CD14-positive monocyte (primary cell): ENCODE measurements at places on chromosomes 6 and 20. TPM values are rescaled to one million over a fixed set of nuclear protein-coding genes. Genes with fewer than 3 reads are reported as not detected.

GRCh38 chr6:40097590-40097989 is 163.3 kb upstream of the MOCS1 start:
- no peak for DNase-seq
- no peaks in the 10 kb centered on the region for H3K4me1 ChIP-seq
- no peaks in the 10 kb centered on the region for H3K27me3 ChIP-seq
- H3K4me3 ChIP-seq = no peak overlapping the region
- H3K27ac ChIP-seq = no peak overlapping the region

DNA sequence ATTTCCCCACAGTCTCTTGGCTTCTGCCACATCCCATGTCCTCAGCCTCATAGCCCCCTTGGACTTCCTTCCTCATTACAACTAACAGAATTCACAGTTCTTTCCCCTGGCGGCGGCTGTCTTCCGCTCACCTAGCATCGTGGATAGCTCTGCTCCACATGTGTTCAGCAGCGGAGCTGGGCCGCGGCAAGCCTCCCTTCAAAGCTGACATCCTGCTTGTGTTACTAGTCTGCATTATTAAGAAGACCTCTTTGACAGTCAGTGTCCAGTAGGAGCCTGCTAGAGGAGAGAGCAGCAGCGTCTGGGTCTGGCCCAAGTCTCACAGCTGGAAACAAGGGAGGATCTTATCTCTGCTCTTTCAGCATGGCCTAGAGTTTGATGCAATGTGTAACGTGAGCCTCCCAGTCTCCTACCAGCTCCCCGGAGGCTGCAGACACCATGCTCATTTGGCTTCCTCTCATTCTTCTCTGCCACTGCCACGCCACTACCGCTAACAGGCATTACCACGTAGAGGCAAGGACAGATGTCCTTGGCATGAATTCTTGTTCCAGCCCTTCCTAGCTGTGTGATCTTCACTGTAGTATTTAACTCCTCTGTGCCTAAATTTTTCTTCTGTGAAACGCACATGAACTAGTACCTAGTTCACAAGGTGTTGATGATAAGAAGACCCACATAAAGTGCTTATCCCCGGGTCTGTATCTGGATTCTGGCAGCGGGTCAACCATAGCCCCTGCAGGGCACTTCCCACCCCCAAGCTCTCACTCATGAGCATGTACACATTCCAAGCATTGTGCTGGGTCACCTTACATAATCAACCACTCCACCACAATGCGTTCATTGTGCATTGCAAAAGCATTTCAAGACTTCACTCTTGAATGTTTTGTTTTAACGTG is 107.1 kb upstream of the BACH2 start:
- no peak overlapping the region for H3K27ac ChIP-seq
- no peaks in the 10 kb centered on the region for H3K27me3 ChIP-seq
- DNase-seq = no peak

DNA sequence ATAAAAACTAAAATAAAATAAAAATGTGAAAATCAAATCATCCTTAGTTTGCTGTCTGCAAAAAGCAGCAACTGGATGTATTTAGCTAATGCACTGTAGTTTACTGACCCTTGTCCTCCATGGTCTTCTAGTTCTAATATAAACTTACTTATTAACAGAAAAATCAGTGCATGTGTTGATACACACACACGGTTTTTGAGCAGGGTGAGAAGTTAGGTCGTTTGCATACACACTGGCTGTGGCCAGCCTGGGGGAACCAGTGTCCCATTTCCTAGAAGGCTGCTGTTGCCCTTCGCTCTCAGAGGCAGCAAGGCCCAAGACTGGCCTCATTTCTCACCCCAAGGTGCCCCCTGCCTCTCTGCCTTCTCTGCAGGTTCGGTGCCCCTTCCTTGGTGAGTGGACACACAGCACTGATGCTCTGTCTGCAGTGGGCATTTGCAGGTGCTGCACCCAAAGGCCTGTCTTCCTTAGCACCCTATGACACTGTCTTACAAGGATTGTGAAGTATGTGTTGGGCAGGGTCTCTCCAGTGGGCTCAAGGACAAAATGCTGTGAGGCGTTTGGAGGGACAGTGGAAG is 168.5 kb downstream of the SCP2D1 start:
- H3K27me3 ChIP-seq = no peaks in the 10 kb centered on the region
- no peak for DNase-seq
- H3K27ac ChIP-seq = no peak overlapping the region
- no peak overlapping the region for H3K4me3 ChIP-seq
- H3K36me3 ChIP-seq = no peaks in the 10 kb centered on the region

DNA sequence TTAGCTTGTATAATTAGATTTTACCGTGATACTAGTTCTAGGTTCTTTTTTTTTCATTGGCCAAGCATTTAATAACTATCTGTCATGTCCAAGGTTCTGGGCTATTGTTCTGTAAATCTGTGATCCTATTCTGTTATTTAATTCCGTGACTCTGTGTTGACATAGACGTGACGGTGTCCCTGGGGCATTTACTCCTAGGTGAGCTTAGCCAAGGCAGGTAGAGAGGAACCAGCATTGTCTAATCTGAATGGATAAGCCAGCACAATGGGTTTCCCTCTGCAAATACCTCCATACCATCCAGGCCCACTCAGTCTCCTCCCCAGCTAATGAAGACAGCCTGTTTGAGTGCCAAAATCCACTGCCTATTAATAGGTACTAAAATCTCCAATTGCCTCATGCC is 8.9 kb upstream of the CDSN start:
- no peaks in the 10 kb centered on the region for H3K36me3 ChIP-seq
- no peaks in the 10 kb centered on the region for H3K4me1 ChIP-seq
- no peak for DNase-seq
- no peaks in the 10 kb centered on the region for H3K27me3 ChIP-seq
- H3K4me3 ChIP-seq = no peak overlapping the region
- H3K27ac ChIP-seq = no peak overlapping the region

DNA sequence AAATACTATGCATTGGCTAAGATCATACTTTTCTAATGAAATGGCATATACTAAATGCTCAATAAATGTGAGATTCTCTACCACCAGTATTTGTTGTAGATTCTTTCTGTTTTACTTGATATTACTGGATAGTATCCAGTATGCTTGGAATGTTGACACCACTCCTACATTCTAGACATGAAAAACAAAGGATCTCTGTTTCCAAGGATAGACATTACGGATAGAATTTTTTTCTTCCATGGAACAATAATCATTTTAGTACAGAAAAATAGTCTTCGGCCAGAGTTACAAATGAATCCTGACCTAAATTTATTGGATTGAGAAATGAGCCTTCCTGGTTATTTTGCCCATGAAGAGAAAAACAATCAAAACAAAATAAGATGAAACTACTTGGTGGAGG is 258.2 kb upstream of the NT5E start:
- no peaks in the 10 kb centered on the region for H3K27me3 ChIP-seq
- no peaks in the 10 kb centered on the region for H3K4me1 ChIP-seq
- no peak for DNase-seq
- H3K27ac ChIP-seq = no peak overlapping the region
- H3K36me3 ChIP-seq = no peaks in the 10 kb centered on the region

DNA sequence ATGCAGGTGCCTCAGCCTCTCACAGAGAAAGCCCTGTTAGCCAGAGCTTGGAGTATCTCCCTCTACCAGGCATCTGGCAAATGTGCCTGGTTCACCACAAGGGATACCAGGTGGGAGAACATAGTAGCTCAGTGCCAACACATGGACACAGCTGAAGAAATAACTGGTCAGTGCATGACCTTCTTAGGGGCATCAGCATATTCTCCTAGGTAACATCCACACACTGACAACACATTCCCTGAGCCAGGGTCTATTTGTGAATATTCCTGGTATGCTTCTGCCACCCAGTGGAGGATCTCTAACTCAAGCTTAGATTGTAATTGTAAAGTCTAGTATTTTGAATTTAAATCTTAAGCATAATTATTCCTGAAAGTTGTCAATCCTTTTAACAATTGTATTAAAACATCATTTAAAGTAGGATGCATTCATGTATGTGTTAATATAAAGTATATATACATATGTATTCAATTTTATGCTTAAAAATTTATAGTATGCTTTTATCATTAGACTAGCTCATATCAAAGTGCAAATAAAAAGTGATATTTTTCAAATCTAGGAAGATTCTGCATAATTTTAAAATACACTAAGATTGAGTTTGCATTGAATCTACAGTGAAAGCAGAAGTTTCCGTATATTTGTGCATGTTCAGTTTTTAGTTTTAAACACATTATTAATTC is 45.3 kb upstream of the COL21A1 start:
- no peaks in the 10 kb centered on the region for H3K36me3 ChIP-seq
- no peaks in the 10 kb centered on the region for H3K4me1 ChIP-seq
- no peak overlapping the region for H3K4me3 ChIP-seq
- H3K27me3 ChIP-seq = no peaks in the 10 kb centered on the region
- no peak overlapping the region for H3K27ac ChIP-seq

DNA sequence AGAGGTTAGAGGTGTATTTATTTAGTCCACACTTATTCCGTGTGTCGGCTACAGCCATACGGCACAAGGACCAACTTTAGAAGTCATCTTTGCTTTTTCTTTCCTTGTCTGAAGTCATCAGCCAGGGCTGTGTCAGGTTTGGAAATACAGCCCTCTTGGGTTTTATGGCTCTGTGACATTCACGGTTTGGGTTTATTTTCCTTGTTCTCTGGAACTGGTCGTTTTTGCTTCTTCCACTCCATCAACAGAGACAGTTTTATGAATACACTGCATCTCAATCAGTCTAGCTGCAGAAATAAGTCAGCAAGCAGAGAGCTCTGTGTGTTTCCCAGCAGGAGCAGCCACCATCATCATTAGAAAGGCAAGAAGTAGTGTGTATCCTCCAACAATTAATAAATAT is 132.5 kb downstream of the TBC1D7 start:
- no peaks in the 10 kb centered on the region for H3K36me3 ChIP-seq
- no peak overlapping the region for H3K4me3 ChIP-seq
- no peaks in the 10 kb centered on the region for H3K27me3 ChIP-seq
- no peaks in the 10 kb centered on the region for H3K4me1 ChIP-seq
- H3K27ac ChIP-seq = no peak overlapping the region
- no peak for DNase-seq

DNA sequence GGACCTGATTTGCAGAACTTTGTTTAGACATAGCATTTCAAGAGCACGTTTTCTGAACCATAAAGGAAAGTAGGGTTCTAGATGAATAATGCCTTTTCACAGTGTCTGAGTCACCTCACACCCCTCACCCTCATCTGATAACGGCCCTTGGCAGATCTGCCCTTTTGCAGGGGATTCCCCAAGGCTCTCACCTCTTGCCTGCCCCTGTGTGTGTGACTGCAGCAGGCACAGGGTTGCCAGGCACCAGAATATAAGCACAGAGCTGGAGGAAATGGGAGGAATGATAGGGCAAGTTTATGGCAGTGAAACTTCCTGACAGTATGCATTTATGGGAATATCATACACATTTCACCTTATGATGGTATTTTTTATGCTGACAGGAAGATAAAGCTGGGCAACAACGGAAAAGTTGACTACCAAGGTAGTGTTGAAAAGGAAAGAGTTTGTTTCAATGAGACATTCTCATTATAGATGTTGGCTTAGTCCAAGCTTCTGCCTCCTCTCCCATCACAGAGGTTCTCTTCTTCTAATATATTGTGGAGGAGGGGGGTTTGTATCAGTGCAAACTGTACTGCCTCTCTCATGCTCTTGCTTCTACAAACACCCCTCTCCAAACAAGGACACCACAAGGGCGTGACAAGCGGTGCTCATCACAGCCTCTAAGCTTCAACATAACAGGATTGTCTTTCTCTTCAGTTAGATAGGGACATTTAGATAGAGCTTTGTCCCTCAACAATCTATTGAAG is 101.5 kb upstream of the BACH2 start:
- H3K4me3 ChIP-seq = no peak overlapping the region
- no peaks in the 10 kb centered on the region for H3K4me1 ChIP-seq
- no peaks in the 10 kb centered on the region for H3K36me3 ChIP-seq
- DNase-seq = peak; percentile 17
- no peaks in the 10 kb centered on the region for H3K27me3 ChIP-seq

GRCh38 chr20:46021361-46022359 is 7.4 kb upstream of the SLC12A5 start:
- no peaks in the 10 kb centered on the region for H3K36me3 ChIP-seq
- peaks cover 19% of the 10 kb centered on the region for H3K27me3 ChIP-seq
- no peak overlapping the region for H3K27ac ChIP-seq
- H3K4me3 ChIP-seq = peak overlapping the region; percentile 23
- peaks cover 27% of the 10 kb centered on the region for H3K4me1 ChIP-seq

DNA sequence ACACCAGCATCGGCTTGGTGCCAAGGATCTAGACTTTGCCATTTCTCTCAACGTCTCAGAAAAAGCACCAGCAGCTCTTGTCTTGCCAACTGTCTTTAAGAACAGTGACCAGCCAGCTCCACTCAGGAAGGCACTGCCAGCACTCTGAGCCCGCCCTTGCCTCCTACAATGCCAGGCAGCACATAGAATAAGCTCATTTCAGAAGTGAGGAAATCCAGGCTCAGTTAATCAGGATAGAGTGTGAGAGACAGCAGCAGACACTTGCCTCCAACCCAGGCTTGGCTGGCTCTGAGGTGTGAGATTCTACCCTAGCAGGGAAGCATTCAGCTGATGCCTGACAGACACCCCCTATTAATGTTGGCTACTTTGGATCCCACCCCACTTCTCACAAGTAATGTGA is 4.3 kb upstream of the SYNDIG1 start:
- H3K36me3 ChIP-seq = no peaks in the 10 kb centered on the region
- no peak overlapping the region for H3K4me3 ChIP-seq
- no peak for DNase-seq
- peaks cover 31% of the 10 kb centered on the region for H3K27me3 ChIP-seq

- no peaks in the 10 kb centered on the region for H3K36me3 ChIP-seq
- no peak overlapping the region for H3K4me3 ChIP-seq
- H3K4me1 ChIP-seq = peaks cover 3% of the 10 kb centered on the region
- peaks cover 6% of the 10 kb centered on the region for H3K27me3 ChIP-seq
Measured at GRCh38 chr20:31822421-31823330, 3.5 kb downstream of the MYLK2 start.

GRCh38 chr6:63671098-63671754 is 35.6 kb downstream of the PHF3 start:
- no peaks in the 10 kb centered on the region for H3K4me1 ChIP-seq
- no peak for DNase-seq
- peaks cover 14% of the 10 kb centered on the region for H3K36me3 ChIP-seq
- H3K27ac ChIP-seq = no peak overlapping the region
- H3K27me3 ChIP-seq = no peaks in the 10 kb centered on the region
- H3K4me3 ChIP-seq = no peak overlapping the region

DNA sequence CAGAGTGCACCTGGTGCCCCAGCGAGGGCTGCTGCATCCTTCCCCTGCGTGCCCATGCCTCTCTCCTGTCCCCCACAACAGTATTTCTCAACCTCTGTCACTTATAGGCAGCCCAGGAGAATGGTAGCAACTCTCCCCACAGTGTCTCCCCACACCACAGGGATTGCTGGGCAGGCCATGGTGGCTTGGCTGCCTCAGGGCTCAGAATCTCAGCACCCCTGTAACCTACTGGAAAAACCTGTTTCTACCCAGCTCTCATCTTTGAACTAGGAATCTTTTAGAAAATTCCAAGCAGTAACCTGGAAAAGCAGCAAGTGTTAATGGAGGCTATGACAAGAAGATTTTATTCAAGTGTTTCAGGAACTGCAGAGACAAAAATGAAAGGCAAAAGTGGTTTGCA is 38.0 kb downstream of the CD164 start:
- no peaks in the 10 kb centered on the region for H3K36me3 ChIP-seq
- H3K4me3 ChIP-seq = no peak overlapping the region
- H3K4me1 ChIP-seq = peaks cover 20% of the 10 kb centered on the region
- H3K27me3 ChIP-seq = no peaks in the 10 kb centered on the region
- DNase-seq = no peak

LST1 gene
- polyA plus RNA-seq = 1,202 TPM

SNX5 gene
- 66.1 TPM for polyA plus RNA-seq

ZBTB24 gene
- 2.3 and 3.1 TPM in 2 replicates for polyA plus RNA-seq

NR2E1 gene
- polyA plus RNA-seq = not detected

SLC22A7 gene
- polyA plus RNA-seq = not detected

NKX2-2 gene
- polyA plus RNA-seq = not detected in 2 replicates

PXT1 gene
- 0.13 TPM in 2 replicates for polyA plus RNA-seq
